ENCODE measurements at places on chromosomes 13 and 19.

DNA sequence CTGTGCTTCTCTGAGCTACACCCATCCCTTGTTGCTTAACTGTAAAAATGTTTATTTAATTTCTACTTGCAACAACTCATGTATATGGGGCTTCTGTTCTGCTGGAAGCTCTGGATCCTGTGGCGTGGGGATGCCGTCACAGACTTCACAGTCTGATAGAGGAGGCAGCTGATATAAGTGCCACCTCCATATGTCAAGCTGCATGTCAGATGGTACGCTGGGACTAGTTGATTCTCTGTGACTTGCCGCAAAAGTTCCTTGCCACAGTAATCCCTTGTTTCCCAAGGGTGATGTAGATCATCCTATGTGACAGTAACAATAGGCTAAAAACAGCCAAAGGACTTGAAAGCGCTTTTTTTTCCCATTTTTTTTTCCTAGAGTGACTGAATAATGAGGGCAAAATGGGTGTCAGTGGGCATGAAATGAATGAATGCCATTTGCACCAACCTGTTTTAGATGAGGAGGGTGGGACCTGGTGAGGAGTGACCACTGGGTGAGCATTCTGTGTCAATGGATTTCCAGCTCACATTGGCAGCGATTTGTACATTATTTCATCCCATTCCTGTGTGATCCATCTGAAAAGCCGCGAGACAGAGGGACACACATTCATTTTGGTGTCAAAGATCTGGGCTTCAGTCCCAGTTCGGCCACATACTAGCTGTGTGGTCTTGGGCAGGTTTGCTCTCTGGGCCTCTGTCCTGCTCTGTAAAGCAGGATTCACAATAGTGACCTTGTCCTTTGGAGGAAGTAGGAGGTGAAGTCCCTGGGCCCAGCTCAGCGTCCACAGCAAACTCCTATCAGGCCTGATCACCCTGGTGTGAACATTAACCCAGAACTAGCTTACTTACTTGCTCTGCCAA is 88.9 kb upstream of the RNF113B start:
- DNase-seq, result no peak

GRCh38 chr13:32087955-32088747 is 56.6 kb downstream of the FRY start:
- DNase-seq, result no peak

DNA sequence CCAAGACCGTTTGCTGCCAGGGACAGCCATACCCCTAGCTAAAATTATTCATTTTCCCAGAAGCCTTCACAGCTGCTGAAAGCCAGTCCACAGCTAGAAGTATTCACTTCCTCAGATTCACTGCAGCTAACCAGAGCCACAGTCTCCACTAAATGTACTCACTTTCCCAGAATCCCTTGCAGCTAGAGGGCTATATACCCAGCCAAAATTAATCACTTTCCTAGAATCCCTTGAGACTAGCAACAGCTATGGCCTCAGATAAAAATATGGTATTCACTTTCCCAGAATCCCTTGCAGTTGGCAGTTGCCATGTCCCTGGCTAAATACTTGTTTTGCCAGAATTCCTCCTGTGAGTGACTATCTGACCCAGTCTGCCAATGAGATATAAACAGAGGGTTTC is 13.8 kb upstream of the MEIS3 start:
- no peak for DNase-seq

GRCh38 chr13:102597029-102597961 is 509 bp downstream of the TPP2 start:
- DNase-seq, result peak; percentile 57

- DNase-seq, result peak; percentile 75
Measured at GRCh38 chr13:44894001-44894770, 95.1 kb downstream of the NUFIP1 start.

DNA sequence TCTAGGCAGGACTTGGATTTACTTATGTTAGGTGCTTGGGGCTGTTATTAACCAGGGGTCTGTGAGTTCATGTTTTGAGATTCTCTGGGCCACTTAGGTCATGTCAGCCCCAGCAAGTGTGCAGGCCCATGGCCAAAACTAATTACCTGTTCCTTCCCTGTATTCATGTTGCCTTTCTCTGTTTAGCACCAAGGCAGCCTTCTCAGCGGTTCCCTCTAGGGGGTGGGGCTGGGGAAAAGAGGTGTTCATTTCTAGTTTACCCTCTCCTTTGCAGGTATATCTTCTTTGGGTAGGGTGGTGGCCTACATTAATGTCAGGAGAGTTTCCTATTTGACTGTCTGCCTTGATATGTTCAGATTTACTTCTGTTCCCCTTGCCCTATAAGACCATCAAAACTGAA is 61.7 kb downstream of the PDS5B start:
- peak; percentile 56 for DNase-seq

DNA sequence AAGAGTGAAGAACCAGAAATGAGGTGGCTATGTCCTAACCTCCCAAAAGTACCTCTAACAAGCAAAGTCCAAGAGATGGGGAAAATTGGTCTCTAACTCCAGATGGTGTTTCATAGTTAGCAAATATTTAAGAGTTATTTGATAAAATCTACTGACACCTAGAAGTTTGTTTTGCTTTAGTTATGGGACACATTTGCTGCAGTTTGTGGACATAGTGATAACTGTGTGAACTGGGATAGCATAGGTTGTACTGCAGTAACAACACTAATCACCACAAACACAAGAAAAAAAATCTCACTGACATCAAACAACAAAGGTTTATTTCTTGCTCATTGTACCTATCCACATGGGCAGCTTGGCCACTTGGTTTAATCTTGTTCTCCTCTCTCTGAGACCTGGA is 965.0 kb upstream of the SPRY2 start:
- DNase-seq, result no peak

DNA sequence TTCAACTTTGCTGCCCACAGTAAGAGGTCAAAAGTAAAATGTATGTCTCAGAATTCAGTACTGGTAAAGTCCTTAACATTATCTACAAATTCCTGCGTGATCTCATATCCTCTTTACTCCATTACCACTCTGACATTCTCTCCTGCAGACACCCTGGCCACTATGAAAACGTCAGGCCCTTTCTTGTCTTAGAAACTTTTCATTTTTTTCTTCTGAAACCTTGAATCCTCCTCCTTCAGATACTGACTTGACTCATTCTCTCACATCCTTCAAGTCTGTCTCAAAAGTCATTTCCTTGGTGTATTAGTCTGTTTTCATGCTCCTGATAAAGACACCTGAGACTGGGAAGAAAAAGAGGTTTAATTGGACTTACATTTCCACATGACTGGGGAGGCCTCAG is 262.3 kb downstream of the POU4F1 start:
- no peak for DNase-seq

GRCh38 chr19:57552432-57552831 is 7.2 kb downstream of the ZNF550 start:
- no peak for DNase-seq
